Stimulated activated CD8-positive, alpha-beta memory T cell treated with anti-CD3 and anti-CD28 coated beads, Interleukin-4, amount 100 ng/mL, for 4 hours (primary cell): ENCODE measurements at places on chromosomes 13 and 19.

DNA sequence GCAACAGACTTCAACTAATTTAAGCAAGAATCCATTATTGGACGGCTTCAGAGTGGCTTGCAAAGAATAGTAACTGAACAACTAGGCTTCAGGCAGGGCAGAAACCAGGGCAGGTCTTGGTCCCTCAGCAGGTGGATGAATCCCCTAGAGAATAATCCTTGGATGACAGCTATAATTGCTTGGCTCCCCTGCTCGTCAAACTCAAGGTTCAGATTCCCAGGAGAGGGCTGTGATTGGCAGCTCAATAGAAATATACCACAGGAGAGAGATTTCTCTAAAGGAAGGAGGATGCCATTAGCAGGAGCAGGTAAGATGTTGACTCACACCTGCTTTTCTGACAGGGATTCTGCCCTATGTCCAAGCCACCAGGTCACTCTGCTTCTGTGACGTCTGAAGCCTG, 89.6 kb upstream of the PCDH8 start:
- DNase-seq, result no peak

- no peak for DNase-seq
Measured at GRCh38 chr13:37001921-37002250, 1.3 kb downstream of the EXOSC8 start.

DNA sequence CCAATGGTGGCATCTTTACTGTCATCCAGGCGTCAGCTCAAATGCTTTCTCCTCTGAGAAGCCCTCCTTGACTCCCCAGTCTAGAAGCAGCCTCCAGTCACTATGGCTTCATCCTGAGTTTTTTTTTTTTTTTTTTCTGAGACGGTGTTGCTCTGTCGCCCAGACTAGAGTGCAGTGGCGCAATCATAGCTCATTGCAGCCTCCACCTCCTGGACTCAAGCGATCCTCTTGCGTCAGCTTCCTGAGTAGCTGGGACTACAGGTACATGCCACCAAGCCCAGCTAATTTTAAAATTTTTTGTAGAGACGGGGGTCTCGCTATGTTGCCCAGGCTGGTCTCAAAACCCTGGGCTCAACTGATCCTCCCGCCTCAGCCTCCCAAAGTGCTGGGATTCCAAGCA, 4.2 kb downstream of the NRTN start:
- DNase-seq, result no peak

DNA sequence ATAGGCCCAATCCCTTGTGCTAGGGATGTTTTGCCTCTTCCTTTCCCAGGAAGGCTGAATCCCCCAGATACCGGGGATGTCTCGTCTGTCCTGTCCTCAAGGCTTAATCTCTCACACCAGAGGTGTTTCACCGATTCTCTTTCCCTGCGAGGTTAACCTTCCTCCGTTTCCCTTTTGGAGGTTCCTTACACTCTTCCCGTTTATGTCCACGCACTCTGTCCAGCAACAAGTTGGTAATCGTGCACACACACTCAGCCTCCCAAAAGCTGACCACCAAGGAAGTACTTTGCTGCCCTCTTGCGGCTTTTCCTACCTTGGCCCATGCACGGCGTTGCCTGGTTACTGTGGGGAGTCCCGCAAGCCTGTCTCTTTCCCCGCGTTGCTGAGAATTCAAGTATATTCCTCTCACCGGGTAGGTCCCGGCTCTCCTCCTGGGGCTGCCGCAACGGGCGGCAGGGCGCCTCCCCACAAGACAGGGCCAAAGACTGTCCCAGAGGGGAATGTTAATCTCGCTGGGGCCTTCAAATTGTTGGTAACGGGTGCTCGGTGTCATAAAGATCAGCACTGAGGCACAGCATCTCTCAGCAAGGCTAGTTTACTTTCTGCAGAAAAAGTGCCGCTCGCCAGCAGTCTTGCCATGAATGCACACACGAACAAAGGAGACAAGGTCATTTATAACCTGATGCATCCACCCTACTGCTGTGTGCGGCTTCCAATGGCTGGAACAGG, 36.7 kb upstream of the CD177 start:
- no peak for DNase-seq

DNA sequence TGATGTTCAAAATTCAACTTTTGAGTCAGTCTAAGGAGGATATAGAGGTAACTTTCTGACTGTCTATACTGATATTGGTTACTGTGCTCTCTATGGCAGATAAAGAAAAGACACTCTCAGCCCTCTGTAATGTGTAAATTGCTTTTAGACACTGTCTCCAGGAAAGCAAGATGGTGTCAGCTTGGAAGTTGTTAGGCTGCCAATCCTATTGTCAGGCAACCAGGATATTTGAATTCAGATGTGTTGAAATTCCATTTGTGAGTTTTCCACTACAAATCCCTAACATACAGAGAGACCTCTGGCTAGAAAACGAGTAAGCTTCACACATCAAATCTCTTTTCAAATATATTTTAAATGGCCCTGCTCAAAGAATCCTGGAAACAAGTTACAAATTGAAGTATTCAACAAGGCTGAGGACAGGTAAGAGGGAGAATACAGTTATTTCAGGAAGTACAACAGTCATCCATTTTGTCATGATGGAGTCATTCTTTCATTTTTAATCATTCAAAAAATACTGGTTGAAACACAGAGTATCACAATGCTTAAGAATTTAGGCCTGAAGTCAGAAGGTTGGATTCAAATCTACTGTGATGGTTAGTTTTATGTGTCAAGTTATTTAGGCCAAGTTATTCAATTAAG, 312.0 kb downstream of the OLFM4 start:
- no peak for DNase-seq

DNA sequence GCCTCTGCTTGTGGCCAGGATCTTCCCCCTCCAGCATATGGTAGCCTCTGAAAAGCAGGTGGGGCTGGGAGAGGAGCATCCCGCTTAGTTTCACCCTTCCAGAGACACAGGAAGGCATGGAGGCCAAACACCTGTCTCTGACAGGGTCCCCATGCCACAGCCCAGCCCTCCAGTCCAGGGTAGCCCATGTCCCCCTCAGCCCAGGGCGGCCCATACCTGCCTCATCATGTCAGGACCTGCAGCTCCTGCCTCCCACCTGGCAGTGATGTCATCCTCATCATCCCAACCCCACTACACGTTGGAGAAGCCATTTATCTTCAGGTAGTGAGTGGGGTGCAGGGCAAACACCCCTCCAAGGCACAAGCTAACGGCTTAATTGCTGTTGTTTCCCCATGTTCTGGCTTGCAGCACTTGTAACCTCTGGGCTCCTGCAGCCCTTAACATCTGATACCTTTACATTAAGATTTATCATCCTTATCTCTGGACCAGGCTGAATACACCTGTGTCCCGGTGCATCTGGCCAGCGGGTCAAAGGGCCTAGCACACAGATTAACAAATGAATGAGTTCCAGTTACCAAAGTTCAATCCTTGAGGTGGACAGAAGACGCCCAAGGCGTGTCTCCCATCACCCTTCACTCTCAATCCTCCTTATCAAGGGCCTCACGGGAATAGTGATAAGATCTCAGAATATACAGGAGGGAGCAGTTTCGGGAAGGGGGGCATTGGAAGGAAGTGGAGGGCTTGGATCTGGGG, 22.2 kb downstream of the ZNF175 start:
- DNase-seq, result no peak

GRCh38 chr19:5355076-5355475, 14.5 kb upstream of the PTPRS start:
- DNase-seq, result no peak

DNA sequence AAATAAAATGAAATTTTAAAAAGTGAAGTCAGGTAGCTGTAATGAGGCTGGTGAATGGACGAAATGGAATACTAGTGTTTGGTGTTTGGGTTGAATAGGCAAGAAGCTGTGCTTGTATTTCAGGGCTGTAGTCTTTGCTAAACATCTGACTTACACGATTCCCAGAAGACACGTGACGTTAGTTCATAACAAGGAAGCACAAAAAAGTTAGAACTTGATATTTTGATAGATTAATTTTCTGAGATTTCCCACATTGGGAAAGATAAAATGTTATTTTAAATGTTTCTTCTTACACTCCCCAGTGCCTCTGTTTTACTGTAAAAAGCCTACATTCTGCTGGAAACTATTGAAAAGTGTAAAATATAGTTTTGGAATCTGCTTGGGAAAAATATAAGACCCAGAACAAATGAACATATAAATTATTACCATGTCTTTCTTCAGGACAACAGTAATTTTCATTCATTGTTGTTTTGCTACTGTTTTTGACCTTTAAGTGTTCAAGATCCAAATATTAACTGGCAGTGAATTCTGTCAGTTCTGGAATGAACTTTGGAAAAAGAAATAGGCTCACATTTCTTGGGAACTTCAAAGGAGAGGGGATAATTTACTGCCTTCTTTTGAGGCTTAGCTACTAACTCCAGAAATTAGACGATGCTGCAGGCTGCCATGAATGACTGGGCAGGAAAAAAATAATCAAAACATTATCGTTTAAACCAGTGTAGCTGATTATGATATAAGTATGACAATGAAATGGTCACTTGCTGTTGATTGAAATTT, 241.3 kb downstream of the SLITRK6 start:
- DNase-seq, result no peak

DNA sequence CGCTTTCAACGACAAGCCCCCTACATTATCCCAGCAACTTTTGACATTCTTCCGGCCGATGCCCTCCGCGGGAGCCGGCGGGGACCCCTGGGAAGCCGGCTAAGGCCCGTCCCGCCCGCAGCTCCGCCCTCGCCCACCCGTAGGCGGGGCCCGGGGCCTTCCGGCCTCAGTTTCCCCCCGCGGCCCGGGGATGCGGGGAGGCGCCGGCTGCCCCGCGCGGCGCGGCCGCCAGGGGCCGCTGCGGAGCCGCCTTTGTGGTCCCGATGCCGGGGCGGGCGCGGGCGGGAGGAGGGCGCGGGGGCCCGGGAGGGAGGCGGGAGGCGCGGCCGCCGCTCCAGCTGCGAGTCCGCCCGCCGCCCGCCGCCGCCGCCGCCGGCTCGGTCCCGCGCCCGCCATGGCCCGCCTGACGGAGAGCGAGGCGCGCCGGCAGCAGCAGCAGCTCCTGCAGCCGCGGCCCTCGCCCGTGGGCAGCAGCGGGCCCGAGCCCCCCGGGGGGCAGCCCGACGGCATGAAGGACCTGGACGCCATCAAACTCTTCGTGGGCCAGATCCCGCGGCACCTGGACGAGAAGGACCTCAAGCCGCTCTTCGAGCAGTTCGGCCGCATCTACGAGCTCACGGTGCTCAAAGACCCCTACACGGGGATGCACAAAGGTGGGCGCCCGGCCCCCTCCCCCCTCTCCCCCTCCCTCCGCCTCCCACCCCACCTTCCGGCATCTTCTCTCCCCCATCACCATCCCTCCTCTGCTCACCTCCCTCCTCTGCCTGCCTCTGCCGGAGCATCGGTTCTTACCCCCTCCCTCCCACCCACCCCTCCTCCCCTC, at the start of gene CELF5:
Gene CELF5 (plus strand): TSS at position 316 of the 823 bp plus-strand sequence. CDS start 79 bp downstream, at position 395.
- peak; percentile 20 for DNase-seq

- DNase-seq, result no peak
Measured at GRCh38 chr13:29411481-29411880, 184.0 kb downstream of the SLC7A1 start.

- no peak for DNase-seq
Measured at GRCh38 chr13:60094385-60095088, 69.2 kb downstream of the DIAPH3 start.

GRCh38 chr13:35714121-35714520, 237.6 kb upstream of the MAB21L1 start:
- no peak for DNase-seq

GRCh38 chr19:2332341-2333026, 4.0 kb downstream of the SPPL2B start:
- no peak for DNase-seq

DNA sequence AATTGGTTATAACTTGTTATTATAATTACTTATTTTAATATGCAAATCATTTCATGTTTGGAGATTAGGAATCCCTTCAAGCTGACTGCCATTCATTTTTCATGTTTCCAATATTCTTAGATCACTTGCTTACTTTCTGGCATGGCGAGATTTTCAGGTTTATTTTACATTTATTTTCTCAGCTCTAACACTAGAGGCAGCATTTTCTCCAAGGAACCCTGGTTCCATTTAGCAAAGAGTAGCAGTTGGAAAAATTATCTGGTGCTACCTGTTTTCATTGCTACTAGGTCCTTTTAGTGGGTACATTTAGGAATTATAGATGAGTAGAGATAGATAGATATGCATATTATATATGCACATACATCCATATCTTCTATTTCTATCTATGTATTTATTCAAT, 90.9 kb upstream of the TRPC4 start:
- no peak for DNase-seq

- no peak for DNase-seq
Measured at GRCh38 chr19:2538096-2538757, 62.3 kb downstream of the GADD45B start.

GRCh38 chr19:18501832-18502231, 20.0 kb downstream of the ELL start:
- DNase-seq, result no peak
